Hepatic stellate cell (primary cell): ENCODE measurements at places on chromosomes 4 and X.

DNA sequence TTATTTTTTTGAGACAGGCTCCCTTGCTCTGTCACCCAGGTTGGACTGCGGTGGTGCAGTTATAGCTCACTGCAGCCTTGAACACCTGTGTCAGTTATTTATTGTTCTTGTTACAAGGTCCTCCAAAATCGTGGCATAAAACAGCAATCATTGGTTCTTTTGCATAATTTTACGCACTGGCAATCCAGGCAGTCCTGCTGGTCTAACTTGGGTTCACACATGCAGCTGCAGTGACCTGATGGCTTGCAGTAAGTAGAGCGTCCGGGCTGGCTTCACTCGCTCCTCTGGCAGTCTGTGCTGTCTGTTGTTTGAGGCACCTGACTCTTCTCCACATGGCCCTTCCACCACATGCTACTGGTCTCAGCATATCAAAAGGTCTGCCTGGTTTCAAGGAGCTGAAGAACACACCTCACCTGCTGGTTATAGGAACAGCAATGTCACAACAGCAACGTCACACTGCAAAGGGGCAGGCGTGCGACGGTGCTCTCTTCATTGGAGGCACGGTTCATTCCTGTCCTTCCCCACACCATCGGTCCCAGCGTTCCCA is 894.6 kb downstream of the TRIML1 start:
- no peak for DNase-seq

GRCh38 chr4:172497321-172497720 is 671.3 kb upstream of the GALNT7 start:
- DNase-seq = no peak

GRCh38 chr4:88143504-88143903 is 14.9 kb downstream of the ABCG2 start:
- no peak for DNase-seq

DNA sequence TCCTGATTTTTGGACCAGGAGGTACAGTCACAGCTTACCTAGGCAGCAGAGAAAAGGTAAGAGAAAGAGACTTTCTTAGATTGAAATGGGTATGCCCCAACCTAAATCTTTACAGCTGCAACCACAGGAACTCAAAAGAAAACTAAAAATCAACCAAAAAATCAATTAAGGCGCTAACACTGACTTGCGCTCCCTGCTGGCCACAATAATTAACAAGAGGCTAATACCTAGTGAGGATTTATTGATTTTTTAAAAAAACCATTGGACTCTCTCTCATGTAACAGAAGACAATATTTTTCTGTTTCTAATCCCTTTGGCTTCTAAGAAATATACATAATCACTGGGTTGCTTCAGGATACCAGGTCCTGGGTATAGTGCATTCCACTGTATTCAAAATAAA is 153.9 kb upstream of the TENM3 start:
- DNase-seq = no peak

DNA sequence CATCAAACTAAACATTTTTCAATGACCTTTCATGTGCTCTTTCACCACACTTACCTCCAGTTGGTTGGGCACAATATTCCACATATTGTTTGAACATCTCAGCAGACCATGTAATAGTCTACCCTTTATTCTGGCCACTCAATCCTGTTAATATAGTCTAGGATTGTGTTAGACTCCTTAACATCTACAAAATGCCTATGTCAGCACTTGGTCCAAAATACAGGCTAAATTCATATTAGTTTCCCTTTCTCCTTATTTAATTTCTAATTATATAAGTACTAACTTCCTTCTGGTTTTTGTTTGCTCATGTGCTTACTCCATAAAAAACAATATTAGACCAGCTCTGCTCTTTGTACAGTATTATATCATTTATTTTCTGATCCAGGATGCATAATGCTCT is 21.1 kb downstream of the MEPE start:
- no peak for DNase-seq

- no peak for DNase-seq
These were observed 37.7 kb downstream of the ANTXR2 start for GRCh38 chr4:80035336-80035735.

DNA sequence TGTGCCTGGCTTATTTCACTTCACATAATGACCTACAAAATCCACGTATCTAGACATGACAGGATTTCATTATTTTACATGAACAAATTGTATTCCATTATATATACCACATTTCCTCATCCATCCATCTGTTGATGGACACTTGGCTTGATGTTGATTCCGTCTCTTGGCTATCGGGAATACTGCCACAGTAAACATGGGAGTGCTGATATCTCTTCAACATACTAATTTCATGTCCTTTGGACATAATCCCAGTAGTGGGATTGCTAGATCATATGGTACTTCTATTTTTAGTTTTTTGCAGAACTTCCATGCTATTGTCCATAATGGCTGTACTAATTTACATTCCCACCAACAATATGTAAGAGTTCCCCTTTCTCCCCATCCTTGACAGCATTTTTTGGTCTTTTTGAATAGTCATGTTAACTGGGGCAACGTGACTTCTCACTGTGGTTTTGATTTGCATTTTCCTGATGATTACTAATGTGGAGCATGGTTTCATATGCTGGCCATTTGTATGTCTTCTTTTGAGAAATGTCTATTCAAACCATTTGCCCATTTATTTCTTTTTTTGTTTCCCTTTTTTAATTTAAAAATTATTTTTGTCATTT is 68.9 kb downstream of the HTRA3 start:
- no peak for DNase-seq

DNA sequence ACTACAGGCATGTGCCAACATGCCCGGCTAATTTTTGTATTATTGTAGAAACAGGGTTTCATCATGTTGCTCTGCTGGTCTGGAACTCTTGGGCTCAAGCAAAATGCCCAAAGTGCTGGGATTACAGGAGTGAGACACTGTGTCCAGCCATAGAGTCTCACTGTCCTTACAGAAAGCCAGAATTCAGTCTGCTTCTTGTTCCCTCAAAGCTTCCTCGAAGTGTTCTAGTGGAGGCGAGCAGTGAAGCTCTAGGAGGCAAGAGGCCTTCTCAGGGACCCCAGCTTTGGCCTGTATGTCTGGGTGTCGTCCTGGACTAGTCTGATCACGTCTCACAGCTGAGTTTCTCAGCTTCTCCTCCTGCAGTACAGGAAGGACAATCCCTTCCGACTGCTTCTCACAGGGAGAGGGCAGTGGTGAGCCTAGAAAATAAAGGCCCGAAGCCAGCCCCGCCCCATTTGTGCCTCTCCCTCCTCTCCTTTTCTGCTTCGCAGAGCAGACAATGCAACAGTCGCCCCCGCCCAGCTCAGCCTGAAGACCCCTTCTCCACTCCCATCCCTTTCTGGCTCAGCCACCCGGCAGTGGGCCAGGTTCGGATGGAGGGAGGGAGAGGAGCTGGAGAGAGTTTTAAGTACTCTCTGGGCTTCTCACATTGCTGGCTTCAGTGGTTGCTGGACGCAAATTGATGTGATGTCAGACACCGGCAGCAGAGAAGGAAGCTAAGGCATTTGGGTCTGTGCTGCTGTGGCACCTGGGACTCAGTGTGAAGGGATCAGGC is 11.1 kb upstream of the FAM3A start:
- peak; percentile 73 for DNase-seq

- DNase-seq = peak; percentile 13
These were observed 708 bp downstream of the BCLAF3 start for GRCh38 chrX:19990151-19990555.

GRCh38 chr4:148068065-148068911 is 336.4 kb downstream of the ARHGAP10 start:
- DNase-seq = no peak

GRCh38 chrX:44915361-44915868 is 42.4 kb downstream of the KDM6A start:
- no peak for DNase-seq

GRCh38 chrX:72685810-72686456 is 28.2 kb downstream of the PHKA1 start:
- DNase-seq = no peak

DNA sequence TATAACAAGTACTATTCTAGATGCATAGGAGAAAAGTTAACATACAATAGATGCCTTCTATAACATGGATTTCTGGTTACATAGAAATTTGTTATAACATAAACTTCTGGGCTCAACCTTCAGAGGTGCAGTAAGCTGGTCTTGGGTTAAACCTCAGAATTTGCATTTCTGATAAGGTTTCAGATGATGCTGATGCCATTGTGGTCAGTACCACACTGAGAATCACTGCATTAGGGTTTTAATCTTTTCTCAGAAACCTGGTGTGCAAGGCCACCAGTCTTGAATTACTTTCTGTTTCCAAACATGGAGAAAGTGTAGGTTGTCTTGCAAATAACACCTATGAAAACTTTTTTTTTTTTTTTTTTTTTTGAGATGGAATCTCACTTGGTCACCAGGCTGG is 146.2 kb downstream of the SPOCK3 start:
- no peak for DNase-seq

DNA sequence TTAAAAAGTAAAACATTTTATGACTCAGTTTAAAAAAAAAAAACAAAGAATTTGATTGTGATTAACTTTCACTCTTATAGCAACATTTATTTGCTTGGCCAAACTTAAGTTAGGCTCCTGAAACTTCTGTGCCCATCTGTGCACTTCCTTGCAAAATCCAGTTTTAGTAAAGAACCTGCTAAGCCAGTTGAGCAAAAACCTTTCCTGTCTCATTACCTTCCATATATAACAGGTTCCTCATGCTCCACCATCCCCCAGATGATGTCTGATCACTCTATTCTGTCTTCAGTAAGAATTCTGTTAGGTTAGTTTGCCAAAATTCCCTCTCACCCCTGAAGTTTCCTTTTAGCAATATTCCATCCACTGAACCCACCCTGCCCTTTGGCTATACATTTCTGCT is 1200.5 kb downstream of the C4orf33 start:
- DNase-seq = no peak

DNA sequence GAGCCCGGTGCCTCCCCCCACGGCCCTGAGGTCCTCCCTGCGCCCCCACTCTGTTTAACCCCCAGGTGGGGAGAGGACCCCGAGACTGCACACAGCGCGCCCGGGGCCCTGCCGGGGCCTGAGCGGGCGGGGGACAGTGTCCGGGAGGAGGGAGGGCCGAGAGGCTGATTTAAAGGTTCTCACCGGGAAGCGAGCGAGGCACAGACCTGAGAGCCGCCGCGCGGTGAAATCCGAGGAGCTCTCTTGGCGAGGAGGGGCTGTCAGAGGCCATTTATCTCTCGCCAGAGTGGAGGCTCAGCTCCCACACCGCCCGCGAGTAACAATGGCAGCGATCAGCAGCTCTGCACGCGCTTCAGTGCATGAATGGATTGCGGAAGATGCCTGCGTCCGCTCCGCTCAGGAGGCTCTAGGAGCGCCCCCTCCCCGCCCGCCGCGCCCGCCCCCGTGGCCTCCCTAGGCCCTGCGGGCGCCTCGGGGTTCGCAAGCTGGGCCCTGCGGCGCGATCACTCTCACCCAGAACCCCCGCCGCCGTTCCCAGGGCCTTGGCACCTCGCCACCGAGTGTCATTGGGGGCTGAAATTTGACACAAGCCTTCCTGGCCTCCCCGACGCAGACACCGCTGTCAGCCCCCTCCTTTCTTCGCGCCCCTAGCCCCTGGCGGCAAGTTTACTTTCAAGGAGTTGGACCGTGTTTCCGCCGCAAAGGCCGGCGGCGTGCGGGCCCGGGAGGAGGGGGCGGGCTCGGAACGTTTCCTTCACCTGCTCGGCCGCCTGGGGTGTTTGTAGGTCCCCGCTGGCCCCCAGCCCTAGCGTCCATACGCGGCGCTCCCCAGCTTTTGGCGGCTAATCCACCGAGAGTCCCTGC is 48.7 kb upstream of the BCOR start:
- DNase-seq = peak; percentile 61

DNA sequence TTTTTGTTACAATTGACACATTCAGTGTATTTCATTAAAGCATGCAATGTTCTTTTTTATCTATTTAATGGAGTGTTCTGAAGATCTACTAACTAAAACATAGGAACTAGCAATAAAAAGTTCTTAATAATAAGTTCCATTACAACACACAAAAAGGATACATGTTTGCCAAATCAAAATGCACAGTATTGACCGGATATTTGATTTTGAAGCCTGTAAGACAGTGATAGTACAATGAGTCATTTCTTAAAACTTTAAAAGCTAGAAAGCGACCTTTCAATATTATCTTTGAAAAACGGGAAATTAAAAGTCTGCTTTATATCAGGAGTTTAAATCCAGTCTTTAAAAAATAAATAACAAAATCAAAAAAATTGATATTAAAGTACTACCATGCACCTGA is 2.4 kb upstream of the PRDM5 start:
- DNase-seq = no peak

GRCh38 chr4:168076989-168077725 is 15.2 kb upstream of the ANXA10 start:
- peak; percentile 13 for DNase-seq
